CD4-positive, alpha-beta memory T cell (primary cell): ENCODE measurements at places on chromosomes 16 and 17.

GRCh38 chr16:2498531-2499253, 15.1 kb upstream of the ATP6V0C start:
- no peak for DNase-seq

DNA sequence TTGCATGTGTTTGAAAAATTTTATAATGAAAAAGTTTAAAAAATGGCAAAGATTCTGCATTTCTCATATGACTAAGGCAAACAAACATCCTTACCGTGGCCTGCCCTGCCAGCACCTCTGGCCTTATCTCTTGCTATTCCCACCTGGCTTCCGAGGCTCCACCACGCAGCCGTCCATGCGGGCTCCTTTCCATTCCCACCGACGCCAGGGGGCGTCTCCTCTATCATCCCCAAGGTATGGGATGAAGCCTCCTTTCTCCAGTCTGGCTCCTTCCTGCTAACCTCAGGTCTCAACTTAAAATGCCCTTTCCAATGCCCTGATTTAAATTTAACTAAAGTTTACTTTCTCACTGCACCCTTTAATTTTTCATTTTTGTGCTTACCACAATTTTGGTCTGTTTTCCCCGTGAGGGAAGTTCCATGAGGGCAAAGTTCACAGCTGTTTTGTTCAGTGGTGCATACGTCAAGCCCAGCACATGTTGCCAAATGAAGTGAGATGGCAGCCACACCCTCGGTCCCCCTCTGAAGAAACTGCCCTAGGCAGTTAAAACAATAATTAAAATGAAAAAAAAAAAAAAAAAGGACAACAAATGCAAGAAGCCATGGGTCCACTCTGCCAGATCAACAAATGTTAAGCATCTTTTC, 13.3 kb upstream of the SDK2 start:
- DNase-seq = no peak

DNA sequence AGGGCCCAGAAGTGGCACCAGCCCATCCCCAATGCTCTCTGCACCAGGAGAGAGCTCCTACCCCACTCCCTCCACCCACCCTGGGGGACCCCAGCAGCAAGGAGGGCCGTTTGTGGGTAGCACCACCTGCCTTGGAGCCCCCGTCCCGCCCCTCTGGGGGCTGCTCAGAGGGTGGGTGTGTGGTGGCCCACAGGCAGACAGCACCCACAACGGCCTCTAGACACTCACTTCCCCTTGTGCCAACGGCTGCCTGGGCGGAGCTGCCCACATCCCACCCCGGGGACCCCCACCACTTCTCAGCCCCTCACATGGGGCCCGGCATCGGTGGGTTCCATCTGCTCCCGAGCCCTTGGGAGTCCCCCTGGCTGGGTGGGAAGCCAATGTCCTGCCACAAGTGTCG, 33.3 kb downstream of the BAHCC1 start:
- DNase-seq = no peak

DNA sequence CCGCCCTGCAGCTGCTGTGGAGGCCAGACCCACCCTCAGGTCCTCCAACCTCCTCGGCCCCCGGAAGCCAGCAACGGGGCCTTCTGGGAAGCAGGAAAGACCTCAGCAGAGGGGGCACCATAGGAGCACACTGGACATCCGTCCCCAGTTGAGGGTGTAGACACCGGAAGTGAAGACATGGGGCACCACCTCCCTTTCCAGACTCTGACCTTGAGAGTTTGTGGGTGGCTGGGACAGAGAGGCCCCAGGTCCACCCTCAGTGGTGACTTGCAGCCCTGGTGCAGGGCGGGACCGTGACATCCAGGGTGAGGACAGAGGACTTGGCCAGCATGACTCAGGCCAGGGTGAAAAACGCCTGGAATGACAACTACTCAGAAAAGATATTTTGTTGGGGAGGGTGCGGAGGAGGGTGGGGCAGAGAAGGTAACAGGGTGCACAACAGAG, 19.9 kb downstream of the CEP295NL start:
- no peak for DNase-seq

DNA sequence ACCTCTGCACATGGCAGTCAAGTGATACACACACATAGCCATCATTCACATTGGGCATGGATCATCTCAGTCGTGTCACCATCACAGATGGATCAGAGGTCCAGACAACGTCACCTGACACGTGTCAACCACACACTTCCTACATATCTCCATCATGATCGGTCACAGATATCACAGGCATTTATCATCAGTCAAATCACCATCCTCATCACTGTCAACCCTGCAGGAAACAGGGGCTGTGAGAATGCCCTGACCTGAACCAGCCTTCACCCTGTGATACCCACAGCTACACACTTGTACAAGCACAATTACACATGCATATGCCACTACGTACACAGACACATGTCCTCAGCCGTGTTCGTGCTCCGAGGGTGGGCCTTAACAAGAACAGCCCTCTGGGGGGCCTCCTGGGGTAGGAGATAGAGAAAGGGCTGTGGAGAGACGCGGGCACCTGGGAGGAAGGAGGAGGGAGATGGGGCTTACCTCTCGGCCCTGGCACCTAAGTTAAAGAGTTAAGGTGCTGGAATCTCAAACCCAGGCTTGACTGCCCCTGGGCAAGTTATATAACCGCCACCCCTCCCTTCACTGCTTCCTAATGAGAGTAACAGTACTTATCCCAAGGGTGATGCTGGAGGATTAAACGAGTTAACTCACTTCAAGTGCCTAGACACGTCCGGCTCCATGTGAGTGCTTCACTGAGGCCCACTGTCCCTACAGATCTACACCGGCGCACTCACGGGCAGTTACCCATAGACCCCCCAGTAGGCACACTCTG, 1.1 kb downstream of the SLC12A4 start:
- DNase-seq = peak; percentile 17

- no peak for DNase-seq
Observed at GRCh38 chr17:57422574-57423164, 166.3 kb downstream of the MSI2 start.

DNA sequence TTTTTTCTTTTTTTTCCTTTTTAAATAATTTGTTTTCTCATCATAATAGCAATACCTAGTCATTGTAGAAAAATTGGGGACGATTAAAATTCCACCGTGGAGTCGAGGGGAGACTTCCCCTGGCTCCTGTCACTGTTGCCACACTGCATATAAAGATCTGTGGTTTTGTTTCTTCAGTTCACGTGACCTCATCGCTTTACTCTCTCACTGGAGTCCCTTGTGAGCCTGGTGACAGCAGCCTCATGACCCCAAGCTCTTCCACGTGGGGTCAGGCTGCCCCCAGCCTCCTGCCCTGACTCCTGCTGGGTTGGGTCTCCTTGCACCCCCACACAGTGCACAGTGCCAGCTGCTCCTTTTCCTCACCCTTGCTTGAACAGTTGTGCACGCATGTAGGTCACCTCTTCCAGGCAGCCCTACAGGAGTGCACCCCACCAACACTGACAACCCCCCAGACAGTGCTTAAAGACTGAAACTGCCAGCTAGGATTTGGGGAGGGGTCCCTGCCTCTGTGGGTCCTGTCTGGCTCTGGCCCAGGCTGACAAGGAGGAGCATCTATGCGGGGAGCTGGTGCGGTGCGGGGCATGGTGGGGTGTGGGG, 7.3 kb upstream of the METRNL start:
- peak; percentile 39 for DNase-seq

GRCh38 chr17:58531661-58532554, 17.5 kb upstream of the MTMR4 start:
- DNase-seq = no peak

GRCh38 chr17:22301353-22301745, 609.0 kb downstream of the KCNJ18 start:
- no peak for DNase-seq

DNA sequence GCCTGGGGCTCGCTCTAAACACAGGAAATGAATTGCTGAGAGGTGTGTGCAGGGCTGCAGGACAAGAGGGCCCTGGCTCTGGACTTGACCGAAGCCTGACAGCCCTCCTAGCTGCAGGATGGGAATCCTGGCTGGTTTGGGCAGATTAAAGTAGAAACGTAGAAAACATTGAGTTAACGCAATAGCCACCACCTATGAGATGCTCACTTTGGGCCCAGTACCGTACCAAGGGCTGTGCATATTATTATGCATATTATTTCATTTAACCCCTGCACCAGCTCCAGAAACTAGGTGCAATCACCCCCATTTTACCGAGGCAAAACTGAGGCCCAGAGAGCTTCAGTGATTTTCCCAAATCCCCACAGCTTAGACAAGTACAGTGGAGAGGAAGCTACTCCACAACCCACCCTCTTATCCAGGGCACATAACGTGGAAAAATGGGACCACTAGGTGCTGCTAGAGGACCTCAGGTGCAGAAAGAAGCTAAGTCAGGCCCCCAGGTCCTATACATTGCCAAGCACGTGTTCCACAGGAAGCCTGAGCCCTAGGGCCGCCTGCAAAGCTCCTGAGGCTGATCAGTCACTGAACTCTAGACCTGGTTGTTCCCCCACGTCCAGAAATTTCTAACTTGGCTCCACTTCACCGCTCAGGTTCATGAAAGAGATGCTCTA, 79.2 kb downstream of the MYH11 start:
- DNase-seq = no peak

DNA sequence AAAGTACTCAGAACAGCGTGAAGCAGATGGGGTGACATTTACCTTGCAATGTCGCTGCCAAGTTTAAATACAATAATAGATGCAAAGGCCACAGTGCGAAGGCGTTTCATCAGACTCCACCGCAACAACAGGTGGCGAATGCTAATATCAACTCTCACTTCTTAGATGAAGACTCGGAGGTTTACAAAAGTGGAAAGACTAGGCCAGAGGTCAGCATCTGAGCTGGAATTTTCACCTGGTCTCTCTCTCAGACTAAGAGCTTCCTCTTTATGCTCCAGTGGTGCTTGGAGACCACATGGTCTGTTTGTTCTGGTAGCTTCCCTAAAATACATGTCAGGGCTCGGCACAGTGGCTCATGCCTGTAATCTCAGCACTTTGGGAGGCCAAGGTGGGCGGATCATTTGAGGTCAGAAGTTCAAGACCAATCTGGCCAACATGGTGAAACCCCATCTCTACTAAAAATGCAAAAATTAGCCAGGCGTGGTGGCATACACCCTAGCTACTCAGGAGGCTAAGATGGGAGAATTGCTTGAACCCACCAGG, 169.1 kb downstream of the XYLT1 start:
- no peak for DNase-seq

GRCh38 chr17:17886726-17887125, 49.9 kb upstream of the SREBF1 start:
- DNase-seq = no peak

DNA sequence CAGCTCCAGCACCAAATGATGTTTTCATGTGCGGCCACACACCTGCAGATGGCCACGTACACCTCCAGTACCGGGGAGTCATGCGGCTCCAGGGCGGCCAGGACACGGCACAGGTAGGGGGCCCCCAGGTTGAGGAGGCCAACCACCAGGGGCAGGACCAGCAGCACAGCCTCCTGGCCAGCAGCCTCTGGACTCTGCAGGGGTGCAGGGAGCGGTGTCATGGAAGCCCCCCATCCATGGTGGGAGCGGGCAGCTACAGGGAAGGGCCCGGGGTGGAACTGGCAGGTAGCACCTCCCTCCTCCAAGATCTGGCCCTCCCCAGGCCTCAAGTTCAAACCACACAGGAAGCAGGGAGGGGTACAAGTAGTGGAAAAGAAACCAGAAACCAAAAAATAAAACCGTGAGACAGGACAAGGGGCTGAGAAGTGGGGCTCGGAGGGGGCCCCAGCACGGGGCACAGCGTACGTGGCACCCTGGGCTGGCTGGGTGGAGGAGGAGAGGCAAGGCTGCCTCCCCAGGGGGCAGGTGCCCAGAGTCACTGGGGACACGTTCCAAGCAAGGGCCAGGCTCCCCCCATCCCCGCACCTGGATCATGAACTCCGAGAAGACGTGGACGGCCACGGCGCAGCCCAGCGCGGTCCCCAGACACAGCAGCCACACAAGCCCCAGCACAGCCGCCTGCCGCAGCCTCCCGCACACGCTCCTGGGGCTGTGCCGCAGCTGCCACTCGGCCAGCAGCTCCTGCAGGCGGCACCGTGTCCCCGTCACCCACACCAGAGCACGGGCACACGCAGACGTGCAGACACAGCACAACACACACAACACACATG, 7.4 kb downstream of the TMC6 start:
- peak; percentile 81 for DNase-seq

- DNase-seq = no peak
Observed at GRCh38 chr16:27515874-27516353, 33.8 kb downstream of the GTF3C1 start.

- DNase-seq = no peak
Observed at GRCh38 chr17:6195123-6195522, 124.9 kb downstream of the WSCD1 start.

GRCh38 chr16:22313876-22314470, 16.8 kb downstream of the POLR3E start:
- DNase-seq = no peak

- no peak for DNase-seq
Observed at GRCh38 chr16:29684679-29685078, 5.7 kb downstream of the QPRT start.

GRCh38 chr17:14940108-14940937, 324.8 kb downstream of the PMP22 start:
- DNase-seq = no peak

DNA sequence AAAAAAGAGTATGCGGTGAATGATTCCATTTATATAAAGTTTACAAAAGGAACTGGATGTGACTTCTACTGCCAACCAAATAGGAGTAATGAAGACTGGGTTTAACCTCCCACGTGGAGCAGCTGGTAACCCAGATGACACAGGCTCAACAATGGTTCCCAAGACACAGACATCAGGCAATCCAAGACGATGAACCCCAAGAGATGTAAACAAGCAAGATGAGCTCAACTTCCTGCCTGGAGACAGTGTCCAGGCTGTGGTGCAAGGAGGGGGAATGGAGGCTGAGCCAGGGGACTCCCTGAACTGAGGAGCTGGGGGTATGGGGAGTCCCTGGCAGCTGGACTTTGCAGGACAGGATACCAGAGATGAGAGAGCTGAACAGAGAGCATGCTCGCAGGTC, 104.7 kb downstream of the LITAF start:
- no peak for DNase-seq

DNA sequence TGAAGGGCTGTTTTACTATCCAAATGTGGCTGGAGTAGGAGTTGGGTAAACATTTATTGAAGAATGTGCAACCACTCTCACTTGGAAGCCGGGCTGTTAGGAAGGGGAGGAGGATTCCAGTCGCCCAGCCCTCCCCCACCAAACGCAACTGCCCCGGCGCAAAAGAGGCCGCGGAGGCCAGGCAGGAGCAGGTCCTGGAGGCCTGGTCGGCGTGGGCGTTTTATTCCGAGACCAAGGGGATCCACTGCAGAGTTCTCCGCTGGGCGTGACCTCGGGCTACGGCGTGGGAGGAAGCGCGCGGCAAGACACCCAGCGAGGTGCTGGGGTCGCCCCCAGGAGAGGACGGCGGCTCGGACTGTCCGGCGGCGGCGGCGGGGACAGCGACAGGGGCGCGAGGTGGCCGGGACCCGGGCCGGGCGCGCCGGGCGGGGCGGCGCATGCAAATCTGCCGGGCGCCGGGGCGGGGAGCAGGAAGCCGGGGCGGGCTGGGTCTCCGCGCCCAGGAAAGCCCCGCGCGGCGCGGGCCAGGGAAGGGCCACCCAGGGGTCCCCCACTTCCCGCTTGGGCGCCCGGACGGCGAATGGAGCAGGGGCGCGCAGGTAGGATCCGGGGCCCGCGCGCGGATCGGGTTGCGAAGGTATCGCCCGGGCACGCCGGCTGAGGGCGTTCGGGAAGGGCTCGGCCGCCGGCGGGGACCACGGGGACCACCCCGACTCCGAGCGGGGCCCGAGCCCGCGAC, at the start of gene IL4R:
IL4R (plus strand) TSS at position 553 of the 739 bp plus-strand sequence. CDS start 26,230 bp downstream, outside the sequence.
- DNase-seq = peak; percentile 69

- no peak for DNase-seq
Observed at GRCh38 chr17:6654841-6655731, 3.5 kb downstream of the C17orf100 start.

- DNase-seq = no peak
Observed at GRCh38 chr16:66039793-66040192, 326.7 kb upstream of the CDH5 start.
